Activated CD8-positive, alpha-beta memory T cell treated with anti-CD3 and anti-CD28 coated beads for 1 hour (primary cell): ENCODE measurements at places on chromosomes 11 and 22.

DNA sequence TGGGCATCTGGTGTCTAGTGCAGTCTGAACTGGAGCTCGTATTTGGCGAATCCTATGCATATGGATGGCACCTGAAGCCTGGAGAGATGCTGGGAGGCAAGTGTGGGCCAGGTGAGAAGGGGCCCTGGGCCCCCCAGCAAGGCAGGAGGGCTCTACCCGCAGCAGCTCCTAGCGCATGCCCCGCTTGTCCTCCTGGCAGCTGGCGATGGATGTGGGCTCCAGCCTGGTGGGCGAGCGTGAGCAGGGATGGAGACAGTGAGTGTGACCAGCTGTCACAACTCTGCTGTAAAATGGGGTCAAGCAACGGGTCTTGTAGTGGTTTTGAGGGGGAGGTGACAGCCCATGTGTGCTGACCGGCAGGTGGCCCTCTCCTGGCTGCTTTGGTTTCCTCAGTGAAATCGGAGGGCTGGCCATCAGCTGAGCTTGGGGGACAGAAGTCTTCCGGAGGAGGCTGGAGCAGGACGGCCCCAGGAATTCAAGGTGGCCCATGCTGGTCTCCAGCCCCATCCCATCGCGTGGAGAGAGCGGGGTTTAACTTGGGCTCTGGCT, 12.0 kb downstream of the FRMD8 start:
- DNase-seq = no peak

- DNase-seq = no peak
These were observed 126.3 kb upstream of the TIMP3 start for GRCh38 chr22:32674925-32675825.

DNA sequence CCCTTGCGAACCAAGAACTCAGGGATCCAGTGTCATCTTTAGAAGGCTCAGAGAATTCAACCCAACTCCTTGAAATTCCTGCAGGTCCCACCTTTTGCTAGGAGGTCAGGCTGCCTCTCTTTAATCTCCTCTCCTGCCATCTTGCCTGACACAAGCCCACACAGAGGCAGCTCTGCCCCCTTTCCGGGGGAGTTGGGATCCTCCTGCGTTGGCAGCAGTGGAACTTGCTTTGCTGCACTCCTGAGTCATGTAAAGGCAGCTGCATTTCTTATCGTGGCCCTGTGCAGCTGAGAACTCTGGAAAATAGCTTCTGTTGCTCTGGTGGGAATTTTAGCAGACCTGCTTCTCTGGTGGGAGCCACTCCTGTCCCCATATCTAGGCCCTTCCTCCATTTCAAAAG, 142.3 kb upstream of the TBCEL start:
- no peak for DNase-seq

DNA sequence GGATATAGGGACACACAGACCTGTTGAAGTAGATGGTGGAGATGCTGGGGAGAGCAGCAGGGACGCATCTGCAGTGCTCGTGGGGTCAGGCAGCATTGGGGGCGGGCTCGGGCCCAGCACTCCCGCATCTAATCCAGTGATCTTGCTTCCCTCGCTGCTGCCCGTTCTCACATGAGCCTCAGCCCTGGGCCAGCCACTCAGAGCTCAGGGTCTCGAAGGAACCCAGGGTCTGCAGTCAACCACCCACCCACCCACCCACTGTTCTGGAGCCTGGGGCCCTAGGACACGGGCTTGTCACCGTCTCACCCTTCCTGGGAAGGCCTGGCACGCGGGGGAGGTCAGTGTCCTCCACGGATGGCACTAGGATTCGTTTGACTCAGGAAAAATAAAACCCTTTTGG, 406.0 kb downstream of the TBC1D22A start:
- DNase-seq = no peak

DNA sequence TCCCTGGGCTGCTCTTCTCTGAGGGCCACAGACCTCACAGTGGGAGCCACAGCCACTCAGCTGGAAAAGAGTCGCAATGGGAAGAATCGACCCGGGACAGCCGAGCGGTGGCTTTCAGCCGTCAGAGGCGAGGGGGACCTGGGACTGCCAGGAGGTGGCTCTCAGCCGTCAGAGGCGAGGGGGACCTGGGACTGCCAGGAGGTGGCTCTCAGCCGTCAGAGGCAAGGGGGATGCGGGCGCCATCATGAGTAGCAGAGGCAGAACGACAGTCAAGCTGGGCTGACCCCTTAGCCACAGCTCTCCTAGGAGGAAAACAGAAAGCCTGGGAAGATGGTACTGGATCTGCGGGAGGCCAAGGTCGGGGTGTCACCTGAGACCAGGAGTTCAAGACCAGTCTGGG, 14.9 kb upstream of the MUC2 start:
- no peak for DNase-seq

DNA sequence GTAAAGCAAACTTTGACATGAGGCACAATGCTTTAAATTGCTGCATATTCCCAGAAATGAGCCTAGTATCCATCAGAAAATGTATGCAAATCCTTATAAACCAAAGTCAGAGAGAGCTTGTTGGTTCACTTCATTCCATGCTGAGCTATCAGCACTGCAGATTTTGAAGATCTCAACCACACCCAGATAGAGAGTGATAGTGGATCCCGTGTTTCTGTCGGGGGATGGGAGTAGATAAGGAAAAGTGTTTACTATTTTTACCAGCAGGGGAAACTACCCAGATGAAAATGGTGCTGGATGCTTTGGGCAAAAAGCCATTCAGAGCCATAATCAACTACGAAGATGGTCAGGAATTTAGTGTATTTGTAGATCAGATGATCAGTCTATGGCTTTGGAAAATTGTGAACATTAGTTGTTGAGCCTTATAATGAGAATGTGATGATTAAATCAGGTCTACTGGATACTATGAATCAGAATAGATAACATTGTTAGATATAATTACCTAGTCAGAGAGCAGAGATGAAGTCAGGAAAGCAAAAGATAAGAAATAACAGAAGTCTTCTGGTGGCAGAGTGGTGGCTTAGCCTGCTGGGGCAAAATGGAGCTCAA, 10.8 kb downstream of the OR51B6 start:
- no peak for DNase-seq

DNA sequence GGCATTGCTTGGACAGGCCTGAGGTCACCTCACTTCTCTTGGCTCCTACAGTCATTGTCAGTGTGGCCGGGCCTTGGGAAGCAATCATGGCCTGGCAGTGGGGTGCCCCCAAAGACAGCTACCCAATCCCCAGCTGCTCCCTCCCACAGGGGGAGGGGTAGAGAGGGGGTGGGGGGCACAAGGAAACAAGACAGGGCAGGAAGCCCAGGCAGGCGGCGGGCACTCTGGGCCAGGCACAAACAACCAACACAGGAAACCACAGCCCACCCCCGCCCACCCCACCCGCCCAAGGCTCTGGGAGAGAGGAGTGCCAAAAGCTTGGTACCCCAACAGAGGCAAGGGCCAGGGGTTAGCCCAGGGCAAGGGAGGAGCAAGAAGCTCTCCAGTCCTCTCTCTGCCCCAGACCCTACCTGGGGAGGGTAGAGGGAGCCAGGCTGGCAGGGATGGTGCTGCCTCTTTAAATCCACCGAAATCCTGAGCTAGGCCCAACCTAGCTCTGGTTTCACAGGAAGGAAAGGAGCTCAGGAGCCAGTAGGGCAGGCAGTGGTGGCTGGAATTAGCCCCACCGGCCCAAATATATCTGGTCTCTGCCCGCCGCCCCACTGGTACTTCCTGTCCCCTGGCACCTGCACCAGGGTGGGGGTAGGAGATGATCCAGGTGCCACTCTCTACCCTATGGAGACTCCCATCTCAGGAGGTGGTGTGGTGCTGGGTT, 12.2 kb downstream of the BCL9L start:
- DNase-seq = no peak

DNA sequence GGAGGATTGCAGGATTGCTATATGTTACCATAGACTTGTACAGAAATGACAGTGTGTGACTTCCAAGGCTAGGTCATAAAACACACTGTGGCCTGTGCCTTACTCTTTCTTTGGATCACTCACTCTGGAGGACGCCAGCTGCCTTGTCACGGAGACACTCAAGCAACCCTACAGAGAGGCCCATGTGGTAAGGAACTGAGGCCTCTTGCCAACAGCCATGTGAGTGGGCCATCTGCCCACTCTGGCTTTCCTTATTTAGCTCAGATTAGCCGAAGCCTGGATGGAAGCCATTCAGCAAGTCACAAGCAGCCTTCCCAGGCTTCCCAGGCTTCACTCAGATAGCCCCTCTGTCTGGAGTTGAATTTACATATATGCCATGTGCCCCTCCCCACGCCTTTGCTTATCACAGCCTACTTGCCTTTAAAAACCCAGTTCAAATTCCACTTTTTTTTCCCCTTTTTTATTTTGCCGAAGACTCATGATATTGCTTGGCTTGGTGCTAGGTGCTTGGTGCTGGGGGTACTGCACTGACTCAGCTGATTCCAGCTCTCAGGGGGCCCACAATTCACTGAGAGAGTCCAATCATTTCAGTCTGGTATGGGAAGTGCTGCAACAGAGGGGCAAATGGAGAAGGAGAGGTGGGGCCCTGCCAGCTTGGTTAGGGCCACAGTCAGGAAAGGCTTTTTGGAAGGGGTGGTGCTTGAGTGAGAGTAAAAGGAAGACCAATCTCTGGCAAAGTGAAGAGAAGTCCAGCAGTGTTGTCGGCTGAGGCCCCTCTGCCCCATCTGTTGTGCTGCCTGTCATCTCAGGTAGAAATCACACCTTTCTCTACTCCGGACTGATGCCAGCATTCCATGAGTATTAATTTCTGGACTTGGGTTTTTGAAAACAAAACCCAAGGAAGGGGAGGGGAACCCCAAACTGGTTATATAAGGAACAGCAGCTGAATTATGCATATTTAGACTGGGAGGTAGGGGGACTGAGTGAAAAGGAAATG, 14.5 kb upstream of the P4HA3 start:
- no peak for DNase-seq

- no peak for DNase-seq
These were observed 1.6 kb upstream of the SWAP70 start for GRCh38 chr11:9662273-9662672.

GRCh38 chr11:57778318-57779037, 16.9 kb downstream of the CTNND1 start:
- no peak for DNase-seq

DNA sequence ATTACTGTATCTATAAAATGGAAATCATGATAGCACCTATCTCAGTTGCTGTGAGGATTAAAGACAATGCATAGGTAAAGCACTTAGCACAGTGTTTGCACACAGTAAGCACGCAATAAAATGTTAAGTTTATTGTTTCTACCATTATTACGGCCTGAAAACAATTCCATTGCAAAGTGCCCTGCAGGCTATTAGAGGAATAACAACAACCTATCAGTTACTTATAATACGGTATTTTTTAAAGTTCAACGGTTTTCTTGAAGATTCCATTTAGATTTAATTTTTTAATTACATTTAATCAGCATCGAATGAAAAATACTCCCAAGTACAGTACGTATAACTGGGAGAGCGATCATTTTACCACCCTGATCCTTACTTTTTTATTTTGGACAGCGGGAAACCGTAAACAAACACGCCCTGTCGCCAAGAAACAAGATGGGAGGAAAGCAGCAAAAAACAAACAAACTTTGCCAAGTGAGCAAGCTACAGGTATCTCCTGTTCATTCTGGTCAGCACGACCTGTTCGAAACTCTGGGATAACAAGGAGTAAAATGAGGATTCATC, 893 bp downstream of the SLC36A4 start:
- DNase-seq = no peak

GRCh38 chr22:25536589-25536988, 27.9 kb upstream of the GRK3 start:
- no peak for DNase-seq

DNA sequence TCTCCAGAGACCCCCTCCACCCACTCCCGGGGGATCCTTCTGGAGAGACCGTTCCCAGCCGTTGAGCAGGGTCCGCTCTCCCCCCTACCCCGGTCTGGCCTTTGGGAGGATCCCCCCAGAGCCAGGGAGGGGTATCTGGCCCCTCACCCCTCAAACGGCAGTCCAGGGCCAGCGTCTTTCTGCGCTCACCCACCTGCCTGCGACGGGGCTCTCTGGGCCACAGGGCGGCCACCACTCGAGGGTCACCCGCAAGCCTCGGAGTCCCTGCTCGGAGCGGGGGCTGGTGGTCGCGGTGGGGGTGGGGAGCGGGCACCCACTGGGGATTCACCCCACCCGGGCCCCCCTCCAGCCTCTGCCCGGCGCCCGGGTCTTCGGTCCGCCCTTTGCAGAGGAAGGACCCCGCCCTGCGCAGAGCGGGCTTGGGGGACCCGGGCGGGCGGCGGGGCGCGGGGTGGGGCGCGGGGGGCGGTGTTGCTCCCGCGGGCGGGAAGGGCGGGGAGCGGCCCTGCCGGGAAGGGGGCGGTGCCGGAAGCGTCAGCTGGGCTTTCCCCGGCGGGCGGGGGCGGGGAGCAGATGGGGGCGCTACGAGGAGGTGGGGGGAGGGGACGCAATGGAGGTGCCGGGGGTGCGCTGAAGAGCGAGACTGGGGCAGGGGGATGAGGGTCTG, 16.6 kb downstream of the CRELD2 start:
- peak; percentile 61 for DNase-seq

DNA sequence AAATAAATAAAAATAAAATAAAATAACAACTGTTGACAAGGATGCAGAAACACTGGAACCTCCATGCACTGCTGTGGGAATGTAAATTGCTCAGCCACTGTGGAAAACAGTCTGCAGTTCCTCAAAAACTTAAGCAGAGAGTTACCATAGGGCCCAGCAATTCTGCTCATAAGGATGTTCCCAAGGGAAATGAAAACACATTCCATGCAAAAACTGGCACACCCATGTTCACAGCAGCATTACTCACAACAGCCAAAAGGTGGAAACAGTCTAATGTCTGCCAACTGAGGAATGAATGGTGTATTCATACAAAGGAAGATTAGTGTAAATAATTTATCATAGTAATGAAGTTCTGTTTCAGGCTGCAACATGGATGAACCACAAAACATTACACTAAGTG, 3.2 kb upstream of the KRTAP5-10 start:
- DNase-seq = no peak

- DNase-seq = no peak
These were observed at the start of gene SYT12 for GRCh38 chr11:67022961-67023956. Gene SYT12, plus strand, starts transcription at chr11:67023134. Its CDS starts 7,011 bp downstream, at chr11:67030145.

GRCh38 chr11:105211806-105212554, 72.4 kb upstream of the CARD18 start:
- DNase-seq = no peak

GRCh38 chr11:119809346-119809745, 80.3 kb upstream of the NECTIN1 start:
- DNase-seq = no peak

DNA sequence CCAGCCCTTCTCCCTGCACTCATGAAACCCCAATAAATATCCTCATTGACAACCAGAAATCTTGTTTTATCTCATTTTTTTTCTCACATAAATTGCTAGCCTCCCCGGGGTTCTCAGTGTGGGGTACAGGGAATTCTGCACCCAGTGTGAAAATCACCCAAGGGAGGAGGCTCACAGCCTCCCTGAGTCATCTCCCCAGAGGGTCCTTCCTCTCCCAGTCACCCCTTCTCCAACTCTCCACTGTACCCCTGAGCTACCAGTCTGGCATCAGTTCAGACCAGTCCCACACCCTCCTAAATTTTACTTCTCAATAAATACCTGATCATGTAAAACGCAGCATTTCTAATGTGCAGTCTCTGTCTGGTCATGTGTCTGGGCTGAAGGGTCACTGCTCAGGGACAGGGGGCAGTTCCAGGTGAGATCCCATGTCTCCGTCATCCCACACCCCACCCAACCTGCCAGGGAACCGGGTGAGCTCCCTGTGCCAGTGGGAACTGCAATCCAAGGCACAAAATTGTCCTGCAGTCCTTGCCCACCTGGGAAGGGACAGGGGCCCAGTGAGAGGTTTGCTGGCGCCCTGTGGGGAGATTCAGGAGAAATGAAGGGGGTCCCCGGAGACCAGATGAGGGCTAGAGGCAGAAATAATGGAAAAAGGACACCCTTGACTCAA, 8.3 kb downstream of the IGLL5 start:
- DNase-seq = no peak
